Kidney (tissue), 22 donors: ENCODE measurements at places on chromosomes 12 and 14. TPM values are rescaled to one million over a fixed set of nuclear protein-coding genes. Genes with fewer than 3 reads are reported as not detected.

The DRAM1 gene
- total RNA-seq = 35.8 TPM

The FAM222A gene
- 3.7 TPM for total RNA-seq

The EIF2S3B gene
- 1.5 TPM for total RNA-seq

The TSPAN19 gene
- 0.66 TPM for total RNA-seq

The FAM90A1 gene
- total RNA-seq = 0.54 TPM

The TULP3 gene
- 23.0 TPM for total RNA-seq

The ORAI1 gene
- total RNA-seq = 16.5 TPM

The SERPINA12 gene
- total RNA-seq = not detected

The INSM2 gene
- not detected for total RNA-seq

The CPNE6 gene
- total RNA-seq = 0.19 TPM

The KRT82 gene
- total RNA-seq = not detected

The OTX2 gene
- total RNA-seq = not detected

The GPR68 gene
- 1.7 TPM for total RNA-seq

The DERA gene
- total RNA-seq = 40.2 TPM
